ENCODE measurements at places on chromosomes 6 and 20.

DNA sequence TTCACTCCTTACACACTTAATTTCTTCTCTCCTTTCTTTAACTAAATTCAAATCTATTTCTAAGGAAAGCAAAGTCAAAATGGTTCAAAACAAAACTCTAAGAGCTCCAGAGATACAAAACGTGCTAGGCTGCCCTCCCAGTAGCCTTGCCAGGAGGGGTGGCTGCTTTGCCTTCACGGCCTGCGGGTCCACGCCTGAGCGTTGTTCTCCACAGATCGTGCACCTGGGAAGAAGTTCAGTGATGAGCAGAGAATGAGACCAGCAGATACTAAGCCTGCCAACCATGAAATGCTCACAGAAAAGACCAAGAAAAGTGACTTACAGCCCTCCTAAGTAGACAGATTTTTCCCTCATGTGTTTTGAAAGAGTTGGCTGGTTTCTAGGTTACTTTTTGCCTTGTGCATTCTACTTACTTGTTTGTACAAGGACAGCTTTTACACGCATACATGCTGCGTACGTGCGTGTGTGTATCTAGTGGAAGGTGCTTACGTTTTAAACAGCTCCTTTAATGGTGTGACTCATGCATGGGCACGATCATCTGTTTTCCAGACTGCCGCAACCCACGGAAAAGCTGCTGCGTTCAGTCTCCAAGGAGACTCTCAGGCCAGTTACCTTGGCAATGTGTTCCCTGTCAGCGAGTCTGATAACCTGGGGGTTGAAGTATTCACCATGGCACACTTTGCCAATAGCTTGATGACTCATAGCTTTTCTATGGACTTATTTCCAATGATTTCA lies 32.4 kb upstream of the PBOV1 start:
- DNase-seq = no peak

GRCh38 chr6:130982135-130982534 lies 80.9 kb downstream of the EPB41L2 start:
- DNase-seq = no peak

- DNase-seq = no peak
Measured at GRCh38 chr6:75329703-75330102, 45.1 kb upstream of the TMEM30A start.

DNA sequence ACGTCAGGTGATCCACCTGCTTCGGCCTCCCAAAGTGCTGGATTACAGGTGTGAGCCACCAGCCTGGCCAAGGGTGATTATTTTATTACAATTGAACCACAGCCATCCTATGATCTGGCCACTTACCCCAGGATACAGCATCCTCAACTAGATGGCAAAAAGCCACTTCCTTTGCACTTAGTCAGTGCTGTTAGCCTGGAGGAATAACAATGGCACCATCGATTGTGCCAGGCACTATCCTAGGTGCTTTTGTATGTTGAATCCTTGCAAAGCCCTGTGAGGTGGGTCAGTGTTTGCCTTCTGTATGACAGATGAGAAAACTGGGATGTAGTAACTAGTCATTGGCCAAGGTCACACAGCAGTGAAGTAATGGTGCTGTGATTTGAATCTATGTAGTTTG lies 11.2 kb upstream of the TTPAL start:
- no peak for DNase-seq

Measured in HEK293T (cell line).